ENCODE measurements at places on chromosomes 2 and 18.

- DNase-seq, result no peak
Measured at GRCh38 chr2:187543488-187543887, 10.7 kb downstream of the TFPI start.

DNA sequence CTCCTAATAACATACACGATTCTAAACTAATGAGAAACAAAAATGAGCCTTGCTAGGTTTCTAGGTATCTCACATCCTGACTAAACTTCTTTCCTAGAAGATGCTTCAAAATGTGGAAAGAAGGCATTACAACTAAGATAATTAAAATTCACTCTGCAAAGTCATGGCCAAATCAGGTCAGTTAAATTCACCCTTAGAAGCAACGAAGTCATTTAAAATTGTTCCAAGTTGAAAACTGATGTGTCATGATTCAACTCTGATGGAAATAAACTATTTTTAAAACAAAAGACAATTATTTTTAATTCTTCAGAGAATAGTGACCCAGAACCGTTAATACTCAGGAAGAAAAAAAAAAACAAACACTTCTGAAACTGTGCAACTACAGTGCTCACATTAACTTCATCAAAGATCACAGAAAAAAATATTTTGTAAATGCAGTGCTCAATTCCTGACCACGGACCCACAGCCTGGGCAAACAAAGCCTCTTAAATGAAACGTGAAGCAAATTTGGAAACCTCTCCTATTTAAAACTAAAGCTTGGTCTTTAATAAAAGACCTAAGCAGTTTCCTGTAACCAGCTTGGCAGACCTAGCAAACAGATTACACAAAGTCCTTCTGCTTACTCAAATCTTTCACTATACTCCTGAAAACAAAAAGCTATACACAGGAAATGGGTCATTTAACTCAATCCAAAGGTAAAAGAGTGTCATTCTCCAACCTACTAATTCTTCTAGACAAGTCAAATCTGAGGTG, 39.0 kb downstream of the CHN1 start:
- DNase-seq, result peak; percentile 44

GRCh38 chr2:76563730-76564129, 853.0 kb upstream of the GCFC2 start:
- no peak for DNase-seq

- DNase-seq, result no peak
Measured at GRCh38 chr2:82224301-82224940, 1919.9 kb upstream of the LRRTM1 start.

DNA sequence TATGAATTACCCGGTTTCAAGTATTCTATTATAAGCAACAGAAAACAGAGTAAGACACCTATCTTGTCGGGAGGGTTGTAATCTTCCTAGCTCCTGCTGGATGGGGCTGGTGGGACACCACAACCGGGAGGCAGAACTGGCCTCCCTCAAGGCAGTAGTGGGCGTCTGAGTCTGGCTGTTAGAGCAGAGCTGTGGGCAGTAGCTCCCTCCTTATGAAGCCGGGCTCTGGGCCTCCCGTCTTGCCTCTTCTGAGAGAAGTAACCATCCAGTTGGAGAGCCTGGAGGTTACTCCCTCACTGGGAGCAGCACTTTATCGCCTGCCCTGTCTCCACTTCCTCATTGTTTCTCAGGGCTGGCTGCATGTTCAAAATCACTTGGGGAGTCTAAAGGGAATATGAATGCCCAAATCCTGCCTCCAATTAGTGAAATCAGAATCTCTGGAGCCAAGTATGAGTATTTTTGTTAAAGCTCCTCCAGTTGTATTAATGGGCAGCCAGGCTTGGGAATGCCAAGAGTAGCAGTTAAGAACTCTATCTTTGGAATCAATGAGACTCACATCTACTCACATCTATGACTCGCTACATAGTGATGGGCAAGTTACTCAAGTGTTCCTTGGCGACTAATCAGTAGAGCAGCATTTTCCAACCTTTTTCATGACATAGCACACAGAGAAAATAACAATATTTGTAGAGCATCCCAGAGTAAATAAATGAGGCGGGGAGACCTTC, 27.3 kb upstream of the NRP2 start:
- no peak for DNase-seq

DNA sequence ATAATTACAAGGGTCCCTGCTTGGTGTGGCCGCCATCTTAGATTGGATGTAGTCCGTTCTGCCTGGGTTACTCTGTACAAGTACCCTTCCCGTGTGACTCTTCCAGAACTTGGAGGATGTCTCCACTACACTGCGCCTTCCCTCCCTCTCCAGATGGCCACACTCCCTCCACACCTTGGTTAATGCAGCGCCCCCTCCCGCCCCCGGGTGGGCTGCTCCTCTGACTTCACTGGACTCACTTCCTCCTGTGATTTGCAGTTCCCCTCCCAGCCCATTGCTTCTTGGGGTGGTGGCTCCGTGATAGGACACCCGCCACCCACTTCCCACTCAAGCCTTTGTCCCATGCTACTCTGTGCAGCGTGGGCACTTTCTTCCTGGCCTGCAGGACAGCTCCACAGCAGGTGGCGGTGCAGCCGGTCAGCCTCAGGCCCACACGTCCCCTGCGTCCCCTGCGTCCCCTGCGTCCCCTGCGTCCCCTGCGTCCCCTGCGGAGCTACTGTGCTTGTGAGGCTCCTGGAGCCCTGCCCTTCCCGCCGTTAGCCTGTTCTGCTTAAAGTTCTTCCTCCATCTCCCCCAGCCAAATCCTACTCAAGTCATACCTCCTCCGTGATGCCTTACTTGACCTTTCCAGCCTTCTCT, 130.5 kb upstream of the SIX3 start:
- no peak for DNase-seq

DNA sequence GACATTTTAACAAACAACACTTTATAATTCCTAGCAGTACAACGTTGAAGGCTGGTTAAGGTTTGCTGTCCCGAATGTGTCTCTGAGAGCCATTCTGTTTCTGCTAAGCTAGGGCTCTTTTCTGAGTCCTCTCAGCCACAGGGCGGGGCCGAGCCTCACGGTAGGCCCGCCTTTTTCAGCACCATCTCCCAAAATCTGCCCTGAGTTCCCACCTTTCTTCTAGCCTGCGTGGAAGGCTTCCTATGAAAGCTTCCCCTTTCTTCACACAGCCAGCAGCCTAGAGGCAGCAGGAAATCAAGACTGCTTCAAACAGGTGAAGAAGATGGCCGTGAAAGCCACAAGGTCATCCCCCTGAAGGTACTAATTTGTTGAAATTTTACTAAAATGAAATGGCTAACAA, 255.5 kb downstream of the CDH2 start:
- no peak for DNase-seq

DNA sequence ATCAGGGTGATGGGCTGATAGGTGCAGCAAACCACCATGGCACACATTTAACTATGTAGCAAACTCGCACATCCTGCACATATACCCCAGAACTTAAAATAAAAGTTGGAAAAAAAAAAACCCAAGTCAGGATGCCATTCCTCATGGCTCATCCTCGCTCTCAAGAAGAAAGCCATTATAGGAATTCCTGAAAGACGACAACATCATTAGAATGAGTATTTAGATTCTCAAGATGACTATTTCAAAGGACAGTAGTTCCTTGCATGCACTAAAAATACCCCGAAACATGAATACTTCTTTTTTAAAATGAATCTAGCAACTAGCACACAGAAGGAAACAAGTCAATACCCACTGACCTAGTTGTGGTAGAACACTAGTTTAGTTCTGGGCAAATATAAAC, 285.8 kb upstream of the REV1 start:
- no peak for DNase-seq

DNA sequence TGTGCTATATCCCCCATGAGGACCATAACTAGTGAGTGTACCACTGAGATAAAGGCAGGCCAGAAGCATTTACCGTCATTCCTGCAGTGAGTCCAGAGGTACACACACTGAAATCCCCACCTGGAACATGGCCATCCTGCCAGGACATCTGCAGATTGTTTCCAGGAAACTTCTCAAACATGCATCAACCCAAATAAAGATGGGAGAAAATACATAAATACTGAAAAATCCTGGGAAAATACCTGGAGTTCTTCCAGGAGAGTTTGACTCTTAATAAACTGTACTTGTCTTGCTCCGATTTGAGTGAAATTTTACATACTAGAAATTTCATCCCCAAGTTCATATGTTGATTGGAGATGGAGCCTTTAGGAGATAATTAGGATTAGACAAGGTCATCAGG, 388.1 kb upstream of the KLHL29 start:
- DNase-seq, result no peak

- no peak for DNase-seq
Measured at GRCh38 chr2:203338322-203338721, 10.1 kb downstream of the ABI2 start.

DNA sequence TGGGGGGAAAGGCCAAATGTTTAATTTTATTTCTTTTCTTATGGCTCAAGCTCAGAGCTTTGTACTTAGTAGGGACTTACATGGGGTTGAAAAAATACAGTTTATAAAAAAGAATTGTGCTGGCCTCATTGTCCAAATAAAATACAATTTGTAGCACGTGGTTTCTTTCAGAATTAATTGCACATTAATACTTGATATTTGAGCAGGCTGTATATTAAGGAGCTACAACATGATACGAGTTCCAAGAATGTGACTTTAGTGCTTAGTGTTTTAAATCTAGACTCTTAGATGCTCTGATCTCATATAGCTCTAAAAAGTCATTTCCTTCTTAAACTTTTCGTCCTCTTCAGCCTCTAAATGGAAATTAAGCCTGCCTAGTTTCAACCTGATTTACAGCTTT, 46.4 kb upstream of the RASGRP3 start:
- no peak for DNase-seq

DNA sequence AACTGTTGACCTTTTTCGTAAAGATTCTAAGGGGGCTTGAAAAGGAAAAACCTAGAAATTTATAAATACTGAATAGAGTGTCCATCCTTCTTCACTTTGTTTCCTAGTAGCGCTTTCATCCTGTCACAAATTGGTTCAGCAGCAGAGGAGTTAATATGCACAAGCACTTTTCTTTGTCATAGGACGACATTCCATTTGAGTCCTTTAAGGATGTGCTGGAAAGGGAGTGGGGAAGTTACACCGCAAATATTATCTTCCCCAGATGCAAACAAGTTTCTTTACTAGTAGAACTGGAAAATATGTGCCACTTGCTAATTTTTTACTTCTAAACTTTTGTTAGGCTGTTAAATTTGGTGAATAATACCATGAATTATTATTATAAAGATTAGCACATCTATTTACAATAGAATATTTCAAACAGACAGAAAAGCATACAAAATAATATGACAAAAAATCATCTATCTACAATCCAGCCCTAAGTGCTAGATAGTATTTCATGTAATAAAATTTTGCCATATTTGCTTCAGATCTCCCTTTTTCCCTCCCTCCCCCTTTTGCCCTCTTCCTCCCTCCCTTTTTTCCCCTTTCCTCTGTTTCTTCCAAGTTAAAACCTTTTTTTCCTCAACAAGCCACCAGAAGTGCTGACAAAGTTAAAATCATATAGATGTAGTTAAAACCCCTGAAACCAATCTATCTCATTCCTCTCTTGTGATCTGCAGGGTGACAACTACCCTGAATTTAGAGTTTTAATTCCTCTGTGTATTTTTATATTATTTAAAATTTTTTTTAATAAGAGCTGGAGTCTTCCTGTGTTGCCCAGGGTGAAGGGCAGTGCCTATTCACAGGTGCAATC, 50.5 kb upstream of the MAP4K3 start:
- no peak for DNase-seq

DNA sequence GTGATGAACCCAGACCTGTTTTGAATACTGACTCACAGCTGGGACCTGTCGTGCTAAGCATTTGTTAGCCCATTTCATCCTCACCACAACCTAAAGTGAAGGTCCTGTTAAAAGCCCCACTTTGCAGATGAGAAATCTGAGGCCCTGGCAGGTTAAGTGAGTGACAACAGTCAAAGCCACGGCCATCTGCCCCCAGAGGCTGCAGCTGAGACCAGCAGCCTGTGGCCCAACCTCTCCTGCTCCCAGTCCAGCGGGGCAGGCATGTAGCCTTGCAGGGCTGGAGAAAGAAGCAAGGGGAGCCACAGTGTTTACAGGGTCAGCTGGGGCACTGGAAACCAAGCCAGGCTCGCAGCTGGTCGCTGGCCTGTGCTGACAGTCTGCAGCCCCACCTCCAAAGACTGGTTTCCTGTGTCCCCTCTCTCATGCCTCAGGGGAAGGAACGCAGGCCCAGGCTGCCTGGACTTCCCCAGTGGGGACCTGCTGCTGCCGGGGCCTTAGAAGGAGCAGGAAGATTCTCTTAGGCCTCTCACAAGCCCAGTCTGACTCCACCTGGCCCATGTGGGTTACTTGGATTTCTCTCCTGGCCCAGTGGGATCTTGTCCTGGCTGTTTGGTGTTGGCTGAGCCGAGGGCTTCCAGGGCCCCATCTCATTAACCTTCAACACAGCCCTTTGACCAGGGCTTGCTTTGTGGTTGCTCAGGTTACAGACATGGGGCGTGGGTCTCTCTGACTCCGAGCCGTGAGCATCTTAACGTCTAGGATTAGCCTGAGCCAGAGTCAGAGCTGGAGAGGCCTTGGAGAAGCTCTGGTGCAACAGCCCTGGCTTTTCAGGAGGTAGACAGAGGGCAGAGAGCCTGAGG, 1.7 kb downstream of the INPP5D start:
- DNase-seq, result peak; percentile 69

GRCh38 chr18:58215011-58215410, 171.0 kb downstream of the NEDD4L start:
- no peak for DNase-seq

GRCh38 chr2:24972315-24972961, 683 bp upstream of the DNAJC27 start:
- DNase-seq, result peak; percentile 51

- DNase-seq, result no peak
Measured at GRCh38 chr2:207764096-207764630, 5.5 kb downstream of the FZD5 start.

DNA sequence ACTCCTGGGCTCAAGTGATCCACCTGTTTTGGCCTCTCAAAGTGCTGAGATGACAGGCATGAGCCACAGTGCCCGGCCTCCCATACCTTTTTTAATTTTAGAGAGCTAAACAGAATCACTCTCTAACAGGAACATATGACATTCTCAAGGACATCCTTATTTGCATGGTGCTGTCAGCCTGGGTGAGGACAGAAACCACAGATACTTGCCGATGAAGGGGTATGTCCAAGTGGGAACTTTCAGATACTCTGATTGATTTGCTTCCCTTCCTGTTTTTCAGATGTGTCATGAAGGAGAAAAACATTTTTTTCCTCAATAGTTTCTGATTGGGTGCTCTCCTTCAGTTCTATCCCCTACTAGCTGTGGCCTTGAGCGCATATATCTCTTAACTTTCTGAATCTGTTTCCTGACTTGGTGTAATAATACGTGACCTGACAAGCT, 49.6 kb downstream of the MYO3B start:
- no peak for DNase-seq

DNA sequence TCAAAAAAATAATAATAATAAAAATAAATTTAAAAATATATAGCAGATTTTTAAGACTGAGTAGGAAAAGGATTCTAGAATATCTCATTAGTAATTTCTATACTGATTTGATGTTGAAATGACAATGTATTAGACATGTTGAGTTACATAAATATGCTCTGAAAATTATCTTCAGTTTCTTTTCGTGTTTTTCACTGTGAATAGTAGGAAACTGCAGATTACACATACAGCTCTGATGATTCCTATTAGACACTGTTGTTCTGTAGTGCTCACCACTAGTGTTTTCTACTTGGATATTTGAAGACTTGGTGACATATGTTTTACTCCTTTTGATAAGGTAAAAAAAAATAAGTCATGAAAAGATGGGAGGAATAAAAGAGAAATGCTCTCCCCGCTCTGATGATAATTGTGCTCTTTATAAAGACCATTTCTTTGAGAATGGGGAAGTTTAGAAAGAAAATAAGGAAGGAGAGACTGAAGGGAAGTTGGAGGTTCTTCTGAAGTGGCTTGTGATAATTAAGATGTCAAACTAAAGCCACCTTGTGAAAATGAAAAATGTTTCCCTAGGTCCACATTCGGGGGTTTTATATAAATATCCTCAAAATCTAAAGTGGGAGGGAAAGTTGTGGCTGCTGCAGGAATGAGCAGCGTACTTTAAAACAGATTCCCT, 52.9 kb downstream of the SLC9A2 start:
- no peak for DNase-seq

Data from activated CD4-positive, alpha-beta T cell treated with anti-CD3 and anti-CD28 coated beads, Interleukin-2, Interleukin-6, amounts not matched to agents 100 ng/mL and 50 ng/mL, durations not matched to agents 16 hours and 8 hours (primary cell).